Stomach (tissue), 19 donors: ENCODE measurements at places on chromosomes 6 and 20. TPM values are rescaled to one million over a fixed set of nuclear protein-coding genes. Genes with fewer than 3 reads are reported as not detected.

INSM1 gene
- total RNA-seq: 23.2 TPM

- H3K27ac ChIP-seq: no peak overlapping the region
- H3K4me1 ChIP-seq: no peaks in the 10 kb centered on the region
- H3K27me3 ChIP-seq: no peaks in the 10 kb centered on the region
- no peak for DNase-seq
- H3K4me3 ChIP-seq: no peak overlapping the region
Observed at GRCh38 chr6:165181951-165182414, 127.4 kb downstream of the C6orf118 start.

SLC17A2 gene
- not detected for total RNA-seq

DNA sequence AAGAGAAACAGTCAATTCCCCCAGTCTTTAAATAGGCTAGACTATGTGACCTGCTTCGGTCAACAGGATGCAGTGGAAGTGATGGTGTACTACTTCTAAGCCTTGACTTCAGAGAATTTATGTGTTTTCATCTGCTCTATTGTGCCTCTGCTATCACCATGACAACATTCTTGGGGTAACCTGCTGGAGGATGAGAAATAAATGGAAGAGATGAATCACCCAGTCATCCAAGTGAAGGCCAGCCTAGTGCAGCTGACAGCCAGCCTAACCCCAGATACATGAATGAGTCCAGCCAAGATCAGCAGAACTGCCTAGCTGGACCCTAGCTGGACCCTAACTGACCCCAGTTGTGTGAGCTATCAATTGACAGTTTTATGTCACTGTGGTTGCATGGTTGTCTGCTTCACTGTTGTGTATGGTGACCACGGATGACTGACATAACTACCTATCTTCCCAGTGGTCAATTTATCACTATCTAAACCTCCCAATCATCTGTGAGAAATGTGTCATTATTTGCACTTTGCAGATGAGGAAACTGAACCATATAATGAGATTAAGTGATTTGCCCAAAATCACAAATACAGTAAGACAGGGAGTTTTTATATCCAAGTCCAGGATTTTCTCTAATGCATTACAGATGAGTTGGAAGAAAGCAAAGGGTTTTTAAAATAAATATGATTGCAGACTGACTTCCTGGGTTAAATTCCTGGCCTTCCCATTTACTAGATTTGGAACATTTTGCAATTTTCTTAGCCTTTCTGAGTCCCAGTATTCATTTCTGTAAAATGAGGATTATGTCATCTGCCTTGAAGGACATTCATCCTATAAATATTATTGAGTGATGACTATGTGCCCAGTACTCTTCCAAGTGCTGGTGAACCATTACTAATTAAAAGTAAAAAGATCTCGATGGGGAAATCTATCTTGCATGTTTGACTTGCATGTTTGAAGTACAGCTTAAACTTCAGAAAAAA lies 136.4 kb upstream of the PLCB4 start:
- H3K27ac ChIP-seq: no peak overlapping the region
- H3K4me3 ChIP-seq: no peak overlapping the region
- no peaks in the 10 kb centered on the region for H3K36me3 ChIP-seq
- H3K4me1 ChIP-seq: no peaks in the 10 kb centered on the region

DNA sequence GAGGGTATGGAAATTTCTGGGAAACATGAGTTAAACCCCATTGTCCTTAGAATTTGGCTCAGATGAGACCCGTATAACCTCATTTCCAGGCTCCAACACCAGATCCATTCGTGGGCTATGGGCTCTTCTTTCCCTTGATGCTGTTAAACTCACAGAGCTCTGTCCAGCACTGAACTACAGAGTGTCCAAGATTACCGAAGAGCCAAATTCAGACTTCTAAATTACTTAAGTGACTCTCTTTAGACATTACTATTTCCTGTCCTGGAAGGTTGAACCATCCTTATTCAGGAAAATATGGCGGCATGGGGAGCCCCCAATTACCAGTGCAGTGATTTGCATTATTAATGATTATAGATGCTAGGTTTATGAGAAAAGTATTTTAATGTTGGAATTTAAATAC lies 124.9 kb upstream of the EDN1 start:
- no peak overlapping the region for H3K27ac ChIP-seq
- no peak overlapping the region for H3K4me3 ChIP-seq
- H3K36me3 ChIP-seq: peaks cover 37% of the 10 kb centered on the region
- no peaks in the 10 kb centered on the region for H3K4me1 ChIP-seq
- no peaks in the 10 kb centered on the region for H3K27me3 ChIP-seq

DNA sequence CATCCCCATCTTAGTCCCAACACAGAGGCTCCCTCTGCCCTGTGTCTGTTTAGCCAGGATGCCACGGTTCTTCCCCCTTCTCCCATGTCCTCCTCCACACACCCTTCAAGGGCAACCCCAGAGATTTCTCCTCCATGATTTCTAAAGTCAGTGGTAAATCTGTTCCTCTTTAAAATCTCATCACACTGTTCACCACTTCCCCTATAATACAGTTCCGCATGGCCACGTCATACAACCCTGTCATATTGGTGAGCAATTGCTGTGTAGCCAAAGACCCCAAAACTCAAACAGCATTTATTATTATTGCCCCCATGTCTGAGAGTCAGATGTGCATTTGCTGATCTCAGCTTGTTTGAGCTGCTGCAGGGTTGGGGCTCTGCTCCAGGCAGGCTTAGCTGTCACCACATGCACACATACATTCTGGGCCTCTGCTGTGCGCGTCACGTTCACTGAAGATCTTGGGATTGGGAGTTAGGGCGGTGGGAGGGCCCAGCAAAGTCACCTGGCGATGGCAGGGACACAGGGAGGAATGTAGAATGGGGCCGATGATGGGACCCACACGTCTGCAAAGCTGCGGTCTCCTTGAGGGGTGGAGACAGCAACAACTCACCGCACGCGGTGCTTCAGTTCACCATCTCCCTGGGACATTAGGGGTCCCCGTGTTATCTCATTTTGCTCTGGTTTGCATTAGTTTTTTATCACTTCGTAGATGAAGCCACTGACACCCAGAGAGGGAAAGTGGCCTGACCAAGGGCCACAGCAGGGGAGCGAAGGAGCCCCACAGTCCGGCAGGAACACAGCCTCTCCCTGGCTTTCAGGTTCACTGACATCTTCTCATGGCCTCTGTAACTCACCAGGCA lies 36.9 kb upstream of the CD93 start:
- DNase-seq: no peak
- H3K4me1 ChIP-seq: no peaks in the 10 kb centered on the region
- H3K27ac ChIP-seq: no peak overlapping the region
- H3K27me3 ChIP-seq: no peaks in the 10 kb centered on the region
- H3K4me3 ChIP-seq: no peak overlapping the region

COL20A1 gene
- not detected for total RNA-seq

NECAB3 gene
- 335 TPM for total RNA-seq

GRCh38 chr6:143232849-143233248 lies 172.2 kb downstream of the AIG1 start:
- H3K4me3 ChIP-seq: no peak overlapping the region
- no peaks in the 10 kb centered on the region for H3K27me3 ChIP-seq
- no peaks in the 10 kb centered on the region for H3K4me1 ChIP-seq
